CD4-positive, alpha-beta T cell treated with Interleukin-10 for 1 hour (primary cell): ENCODE measurements at places on chromosomes 12 and 14.

DNA sequence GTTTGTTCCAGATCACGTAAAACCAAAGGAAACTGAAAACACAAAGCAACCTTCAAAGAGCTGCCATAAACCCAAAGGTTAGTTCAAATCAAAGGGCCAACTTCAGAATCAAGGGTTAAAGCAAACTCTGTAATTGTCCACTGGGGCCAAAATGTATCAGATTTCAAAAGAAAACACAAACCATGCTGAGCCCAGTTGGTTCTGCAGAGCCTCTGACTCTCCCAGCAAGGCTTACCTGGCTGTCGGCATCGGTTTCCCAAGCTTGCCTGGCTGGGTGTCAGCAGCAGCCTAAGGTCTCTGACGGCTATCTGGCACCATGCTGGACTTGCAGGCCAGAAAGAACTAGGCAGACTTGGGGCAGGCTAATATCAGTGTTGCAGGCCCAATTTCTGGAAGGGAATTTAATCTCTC is 125.3 kb downstream of the DAD1 start:
- DNase-seq: no peak

- no peak for DNase-seq
These were observed 4.3 kb upstream of the HEBP1 start for GRCh38 chr12:13004361-13004760.

GRCh38 chr12:5458229-5459050 is 26.5 kb downstream of the NTF3 start:
- DNase-seq: no peak

DNA sequence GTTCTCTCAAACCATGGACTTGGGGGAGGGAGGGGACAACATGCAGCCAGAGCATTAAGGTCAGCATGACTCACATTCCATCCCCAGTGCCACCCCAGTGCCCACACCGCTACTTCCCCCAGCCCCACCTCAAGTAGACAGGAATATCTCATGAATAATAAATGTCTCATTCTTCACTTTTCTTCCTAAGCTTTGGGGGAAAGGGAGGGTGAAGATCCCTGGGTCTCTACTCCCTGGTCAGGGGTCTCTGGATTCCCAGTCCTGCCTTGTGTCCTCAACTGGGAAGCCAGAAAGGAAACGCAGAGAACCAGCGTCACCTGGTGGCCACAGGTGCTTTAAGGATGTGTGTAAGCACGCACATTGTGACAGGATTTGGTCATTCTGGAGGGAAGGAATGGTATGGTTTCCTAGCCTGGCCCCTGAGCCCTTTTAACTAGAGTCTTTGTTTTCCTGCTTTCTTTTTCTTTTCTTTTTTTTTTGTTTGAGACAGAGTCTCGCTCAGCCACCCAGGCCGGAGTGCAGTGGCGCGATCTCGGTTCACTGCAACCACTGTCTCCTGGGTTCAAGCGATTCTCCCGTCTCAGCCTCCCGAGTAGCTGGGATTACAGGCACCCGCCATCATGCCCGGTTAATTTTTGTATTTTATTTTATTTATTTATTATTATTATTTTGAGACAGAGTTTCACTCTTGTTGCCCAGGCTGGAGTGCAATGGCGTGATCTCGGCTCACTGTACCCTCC is 3.4 kb downstream of the GPR84 start:
- peak; percentile 50 for DNase-seq

GRCh38 chr14:92626041-92626440 is 112.5 kb downstream of the RIN3 start:
- DNase-seq: no peak

DNA sequence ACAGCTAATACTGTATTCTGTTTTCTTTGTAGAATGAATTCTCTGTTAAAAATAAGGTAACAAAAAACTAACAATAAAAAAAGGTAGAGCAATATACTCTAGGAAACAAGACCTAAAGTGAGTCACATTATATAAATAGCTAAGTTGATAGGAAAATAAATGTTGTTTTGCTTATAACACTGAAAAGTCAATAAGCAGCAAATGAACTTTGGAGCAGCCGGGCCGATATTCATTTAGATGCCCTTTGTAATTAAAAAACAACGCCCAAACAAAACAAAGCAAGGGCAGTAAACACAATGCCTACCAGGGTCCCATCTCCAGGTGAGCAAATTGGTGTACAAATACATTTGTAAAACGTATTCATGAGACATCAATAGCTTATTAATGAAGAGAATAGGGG is 227.6 kb upstream of the FOXN3 start:
- no peak for DNase-seq

DNA sequence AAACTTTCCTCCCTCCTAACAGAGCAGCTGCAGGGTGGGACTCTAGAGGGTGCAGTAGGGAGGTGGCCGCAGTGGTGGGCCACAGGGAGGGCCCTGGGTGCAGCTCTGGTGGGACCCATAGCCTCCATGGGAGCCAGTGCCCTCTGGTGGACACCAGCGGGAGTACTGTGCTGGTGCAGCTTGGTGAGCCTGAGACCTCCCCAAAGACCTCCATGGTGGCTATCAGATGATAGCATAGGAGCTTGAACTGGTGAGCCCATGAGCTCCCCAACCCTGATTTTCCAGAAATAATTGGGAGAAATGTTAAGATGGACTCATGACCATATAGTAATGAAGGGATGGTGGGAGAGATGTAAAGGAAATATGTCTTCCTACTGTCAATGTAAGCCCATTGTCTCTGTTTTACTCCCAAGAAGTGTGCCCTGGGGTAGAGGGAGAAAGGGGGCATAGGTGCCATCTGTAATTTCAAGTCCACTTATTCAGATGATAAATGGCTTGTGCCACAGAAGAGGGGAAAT is 98.7 kb downstream of the GAS2L3 start:
- peak; percentile 11 for DNase-seq

DNA sequence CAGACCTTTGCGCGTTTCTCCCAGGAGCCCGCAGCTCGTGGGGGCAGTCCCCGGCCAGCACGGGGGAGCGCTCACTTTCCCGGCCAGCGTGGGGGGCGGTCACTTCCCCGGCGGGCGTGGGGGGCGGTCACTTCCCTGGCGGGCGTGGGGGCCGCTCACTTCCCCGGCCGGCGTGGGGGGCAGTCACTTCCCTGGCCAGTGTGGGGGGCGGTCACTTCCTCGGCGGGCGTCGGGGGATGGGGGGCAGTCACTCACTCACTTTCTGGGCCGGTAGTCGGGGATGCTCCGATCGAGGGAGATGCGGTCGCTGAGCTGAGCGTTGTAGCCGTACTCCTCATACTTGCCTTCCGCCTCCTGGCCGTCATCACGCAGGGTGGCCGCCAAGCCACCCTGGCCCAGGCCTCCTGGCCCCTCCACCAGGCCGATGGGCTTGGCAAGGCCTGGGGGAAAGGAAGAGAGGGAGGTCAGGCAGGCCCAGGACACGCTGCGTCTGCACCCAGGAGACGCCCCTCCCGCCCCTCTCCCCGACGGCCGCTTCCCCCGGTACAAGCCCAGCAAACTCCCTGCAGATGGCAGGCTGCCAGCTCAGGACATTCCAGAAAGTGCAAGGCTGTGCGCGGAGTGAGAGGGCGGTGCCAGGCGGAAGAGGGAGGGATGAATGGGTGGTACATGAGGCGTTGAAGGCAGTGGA is 43.3 kb downstream of the GALNT9 start:
- no peak for DNase-seq
